Sigmoid colon (tissue), 7 donors: ENCODE measurements at places on chromosomes 1 and 21. TPM values are rescaled to one million over a fixed set of nuclear protein-coding genes. Genes with fewer than 3 reads are reported as not detected.

DNA sequence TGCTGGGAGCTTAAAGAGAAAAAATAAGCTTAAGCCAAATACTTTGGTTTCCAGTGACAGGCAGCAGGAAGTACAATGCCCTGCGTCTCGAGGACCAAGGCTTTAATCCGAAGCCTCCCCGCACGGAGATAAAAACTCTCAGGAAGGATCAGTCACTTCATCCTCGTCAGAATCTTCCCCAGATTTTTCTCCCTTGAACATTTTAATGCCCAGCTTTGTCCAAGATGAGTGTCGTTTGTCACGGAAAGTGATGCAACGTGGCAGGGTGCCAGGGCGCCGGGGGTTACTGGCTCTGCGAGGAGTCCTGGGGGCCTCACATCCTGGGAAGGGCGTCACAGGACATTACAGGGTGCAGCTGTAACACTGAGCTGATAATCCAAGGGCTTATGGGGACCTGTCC is 25.2 kb upstream of the PCBP3 start:
- no peak overlapping the region for H3K27ac ChIP-seq
- no peaks in the 10 kb centered on the region for H3K4me1 ChIP-seq
- no peaks in the 10 kb centered on the region for H3K36me3 ChIP-seq
- peaks cover 2% of the 10 kb centered on the region for H3K27me3 ChIP-seq
- peak; percentile 54 for DNase-seq

- no peak overlapping the region for H3K27ac ChIP-seq
- H3K36me3 ChIP-seq = no peaks in the 10 kb centered on the region
- H3K4me3 ChIP-seq = no peak overlapping the region
- no peaks in the 10 kb centered on the region for H3K27me3 ChIP-seq
Measured at GRCh38 chr1:13911697-13912619, 212.0 kb downstream of the PRDM2 start.

DNA sequence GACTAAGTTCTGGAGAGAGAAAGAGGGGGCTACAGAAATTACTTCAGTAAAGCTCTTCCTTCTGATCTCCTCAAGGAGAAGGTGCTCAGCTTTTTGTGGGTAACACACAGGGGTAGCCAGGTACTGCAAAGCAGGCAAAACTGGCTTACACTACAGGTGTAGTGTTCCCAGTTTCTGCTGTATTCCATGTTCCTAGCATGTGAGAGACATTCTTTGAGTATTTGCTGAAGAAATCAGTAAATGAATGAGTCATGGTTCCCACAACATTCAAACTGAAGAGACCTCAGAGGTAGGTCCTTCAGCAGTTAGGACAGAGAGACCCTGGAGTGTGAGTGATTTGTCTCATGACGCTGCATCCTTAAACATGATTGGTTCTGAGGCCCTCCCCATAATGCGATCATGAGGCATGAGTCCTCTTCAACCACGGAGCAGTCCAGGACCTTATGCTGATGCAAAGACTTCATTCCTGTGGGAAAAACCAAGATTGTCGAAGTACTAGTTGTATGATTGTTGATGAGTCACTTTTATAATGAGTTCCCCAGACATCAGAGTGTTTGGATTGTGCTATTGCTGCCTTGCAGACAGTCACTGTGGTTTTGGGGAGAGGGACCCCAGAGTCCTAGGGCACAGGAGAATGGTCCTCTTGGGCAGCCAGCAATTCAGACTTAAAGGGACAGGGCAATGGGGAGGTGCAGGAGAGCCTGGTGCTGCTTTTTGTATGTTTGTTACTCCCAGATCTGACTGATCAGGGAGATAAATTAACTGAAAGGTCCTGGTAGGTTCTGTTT is 2.7 kb upstream of the OR10J4 start:
- H3K4me1 ChIP-seq = no peaks in the 10 kb centered on the region
- no peak for DNase-seq
- H3K27ac ChIP-seq = no peak overlapping the region
- no peaks in the 10 kb centered on the region for H3K27me3 ChIP-seq

DNA sequence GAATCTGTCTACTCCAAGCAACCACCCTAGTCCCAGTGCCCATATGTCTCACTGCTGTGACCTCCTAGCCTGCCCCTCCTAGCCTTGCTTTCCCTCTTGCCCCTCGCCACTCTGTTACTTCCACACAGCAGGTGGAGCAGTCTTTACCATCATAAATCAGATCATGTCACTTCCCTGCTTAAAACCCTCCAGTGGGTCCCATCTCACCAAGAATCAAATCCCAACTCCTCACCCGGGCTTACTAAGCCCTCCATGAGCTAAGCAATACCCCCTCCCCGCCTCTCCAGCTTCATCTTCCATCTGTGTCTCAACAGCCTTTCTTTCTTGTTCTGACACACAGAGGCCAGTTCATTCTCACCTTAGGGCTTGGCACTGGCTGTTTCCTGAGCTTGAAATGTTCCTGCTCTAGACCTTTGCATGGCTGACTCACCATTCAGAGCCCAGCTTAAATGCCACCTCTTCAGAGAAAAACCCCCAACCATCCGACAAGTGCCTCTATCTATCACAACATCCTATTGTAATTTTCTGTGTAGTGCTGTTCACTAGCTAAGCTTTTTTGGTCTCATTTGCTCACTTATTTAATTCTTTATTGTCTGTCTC is 22.3 kb downstream of the KNCN start:
- no peak overlapping the region for H3K4me3 ChIP-seq
- DNase-seq = no peak
- no peaks in the 10 kb centered on the region for H3K36me3 ChIP-seq
- H3K27me3 ChIP-seq = peaks cover 11% of the 10 kb centered on the region

- no peaks in the 10 kb centered on the region for H3K4me1 ChIP-seq
- DNase-seq = no peak
- H3K27ac ChIP-seq = no peak overlapping the region
Measured at GRCh38 chr1:205777994-205778393, 2.7 kb upstream of the RAB29 start.

DNA sequence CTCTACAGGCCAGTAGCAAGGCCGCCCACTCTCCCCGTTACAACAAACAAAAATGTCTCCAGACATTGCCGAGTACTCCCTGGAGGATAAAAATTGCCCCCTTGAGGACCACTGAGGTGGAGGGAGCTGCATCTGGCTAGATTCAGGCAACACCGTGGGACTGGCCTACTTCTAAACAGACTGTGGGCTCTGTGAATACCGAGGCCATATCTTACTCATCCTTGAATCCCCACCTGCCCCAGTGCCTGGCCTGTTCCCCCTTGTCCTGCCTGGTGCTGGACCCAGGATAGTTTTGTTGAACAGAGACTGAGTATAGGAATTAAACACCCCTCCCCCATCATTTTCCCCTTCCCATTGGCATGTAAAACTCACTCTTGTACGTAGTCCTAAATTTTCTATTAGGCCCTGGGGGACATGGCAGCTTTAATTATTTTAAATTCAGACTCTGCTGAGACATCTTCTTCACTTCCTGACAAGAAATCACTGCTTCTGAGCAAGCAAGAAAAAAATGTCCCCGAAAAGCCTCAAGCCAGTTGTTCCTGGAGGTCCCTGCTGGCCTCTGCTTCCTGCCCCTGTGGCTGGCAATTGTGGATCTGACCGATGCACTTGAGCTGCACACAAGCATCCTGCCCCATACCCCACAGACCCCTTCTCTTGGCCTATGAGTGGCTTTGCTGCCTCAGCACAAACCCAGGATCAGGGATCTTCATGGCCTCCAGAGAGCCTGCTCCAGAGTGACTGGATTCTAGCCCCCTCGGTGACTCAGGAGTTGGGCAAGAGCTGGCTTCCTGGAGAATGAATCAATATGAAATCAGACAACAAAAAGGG is 111.0 kb downstream of the ACTL8 start:
- no peaks in the 10 kb centered on the region for H3K4me1 ChIP-seq
- no peaks in the 10 kb centered on the region for H3K27me3 ChIP-seq
- no peak overlapping the region for H3K27ac ChIP-seq
- no peak overlapping the region for H3K4me3 ChIP-seq

DNA sequence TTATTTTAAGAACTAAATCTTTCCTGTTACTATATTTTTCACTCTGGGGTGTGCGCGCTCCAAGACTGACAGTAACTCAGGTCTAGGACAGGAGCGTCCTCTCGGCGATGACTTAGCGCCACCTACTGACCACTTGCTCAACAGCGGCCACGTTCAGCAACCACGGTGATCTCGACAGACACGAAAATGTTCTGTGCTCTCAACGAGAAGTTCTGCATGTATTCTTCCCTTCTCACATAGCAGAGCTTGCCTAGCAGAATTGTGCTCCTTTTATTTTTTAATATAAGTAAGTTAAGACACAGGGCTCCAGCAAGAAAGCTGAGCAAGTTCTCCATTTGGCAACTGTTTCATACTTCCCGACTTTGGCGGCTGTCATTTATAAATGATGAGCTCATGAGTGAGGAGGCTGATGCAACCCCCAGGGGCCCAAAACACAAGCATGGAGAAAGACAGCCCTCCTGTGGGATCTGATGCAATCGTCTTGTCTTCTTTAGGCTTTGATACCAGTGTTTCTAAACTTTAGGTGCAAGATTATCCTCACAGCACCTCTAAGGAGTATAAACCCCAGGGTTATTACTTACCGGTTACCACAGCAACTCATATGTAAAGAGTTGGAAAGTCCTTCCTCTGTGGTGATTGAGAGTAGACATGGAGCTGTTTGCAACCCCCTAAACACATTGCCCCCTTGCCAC is 92.6 kb downstream of the HHIPL2 start:
- H3K4me1 ChIP-seq = peaks cover 11% of the 10 kb centered on the region
- DNase-seq = peak; percentile 93
- H3K27ac ChIP-seq = peak overlapping the region; percentile 50
- H3K4me3 ChIP-seq = no peak overlapping the region
- no peaks in the 10 kb centered on the region for H3K27me3 ChIP-seq

DNA sequence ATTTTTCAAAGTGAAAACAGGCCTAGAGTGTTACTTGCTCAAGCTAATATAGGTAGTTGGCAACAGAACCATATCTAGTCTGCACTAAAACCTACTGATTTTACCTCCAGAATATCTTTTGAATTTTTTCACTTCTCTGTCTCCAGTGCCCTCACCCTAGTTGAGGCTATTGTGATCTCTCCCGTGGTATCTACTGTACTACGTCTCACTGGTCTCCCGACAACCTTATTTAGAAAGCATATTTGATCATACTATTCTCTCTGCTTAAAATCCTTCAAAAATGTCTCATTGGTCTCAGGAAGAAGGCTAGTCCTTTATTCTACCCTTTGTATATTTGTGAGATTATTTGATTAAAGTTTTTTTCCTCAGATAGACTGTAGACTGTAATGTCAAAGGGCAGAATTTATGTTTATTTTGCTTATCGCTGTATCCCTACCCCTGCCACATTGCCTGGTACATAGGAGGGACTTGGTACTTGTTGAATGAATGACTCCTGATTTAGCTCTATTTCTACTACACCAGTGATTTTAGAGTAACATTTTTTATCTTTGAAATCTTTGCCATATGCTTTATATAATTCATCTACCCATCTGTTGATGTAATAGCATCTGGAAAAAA is 135.5 kb upstream of the KIAA1614 start:
- no peak overlapping the region for H3K4me3 ChIP-seq
- no peak overlapping the region for H3K27ac ChIP-seq
- no peaks in the 10 kb centered on the region for H3K4me1 ChIP-seq
- no peaks in the 10 kb centered on the region for H3K36me3 ChIP-seq
- no peak for DNase-seq
- H3K27me3 ChIP-seq = no peaks in the 10 kb centered on the region

GRCh38 chr1:26387447-26387846 is 14.9 kb upstream of the ZNF683 start:
- H3K4me3 ChIP-seq = no peak overlapping the region
- no peaks in the 10 kb centered on the region for H3K36me3 ChIP-seq
- H3K27ac ChIP-seq = no peak overlapping the region
- H3K27me3 ChIP-seq = no peaks in the 10 kb centered on the region
- H3K4me1 ChIP-seq = no peaks in the 10 kb centered on the region

GRCh38 chr21:33189824-33190223 is 39.9 kb upstream of the IFNAR2 start:
- peaks cover 4% of the 10 kb centered on the region for H3K27me3 ChIP-seq
- no peak overlapping the region for H3K4me3 ChIP-seq
- no peak overlapping the region for H3K27ac ChIP-seq
- no peaks in the 10 kb centered on the region for H3K36me3 ChIP-seq
- DNase-seq = no peak
- no peaks in the 10 kb centered on the region for H3K4me1 ChIP-seq

- no peaks in the 10 kb centered on the region for H3K27me3 ChIP-seq
- no peaks in the 10 kb centered on the region for H3K36me3 ChIP-seq
- no peak overlapping the region for H3K27ac ChIP-seq
Measured at GRCh38 chr1:7503691-7504437, 267.2 kb upstream of the VAMP3 start.

ZBTB48 gene
- 14.4 TPM for total RNA-seq

TFAP2E gene
- 0.55 TPM for total RNA-seq

GIPC2 gene
- total RNA-seq = 0.99 TPM
